ENCODE measurements at places on chromosomes 6 and 20. TPM values are rescaled to one million over a fixed set of nuclear protein-coding genes. Genes with fewer than 3 reads are reported as not detected.

- no peak for DNase-seq
These were observed 140.1 kb upstream of the SNX9 start for GRCh38 chr6:157682856-157683481.

Gene ANKEF1
- 8.7 TPM for polyA plus RNA-seq

Gene CAP2
- polyA plus RNA-seq, result 12.6 TPM

DNA sequence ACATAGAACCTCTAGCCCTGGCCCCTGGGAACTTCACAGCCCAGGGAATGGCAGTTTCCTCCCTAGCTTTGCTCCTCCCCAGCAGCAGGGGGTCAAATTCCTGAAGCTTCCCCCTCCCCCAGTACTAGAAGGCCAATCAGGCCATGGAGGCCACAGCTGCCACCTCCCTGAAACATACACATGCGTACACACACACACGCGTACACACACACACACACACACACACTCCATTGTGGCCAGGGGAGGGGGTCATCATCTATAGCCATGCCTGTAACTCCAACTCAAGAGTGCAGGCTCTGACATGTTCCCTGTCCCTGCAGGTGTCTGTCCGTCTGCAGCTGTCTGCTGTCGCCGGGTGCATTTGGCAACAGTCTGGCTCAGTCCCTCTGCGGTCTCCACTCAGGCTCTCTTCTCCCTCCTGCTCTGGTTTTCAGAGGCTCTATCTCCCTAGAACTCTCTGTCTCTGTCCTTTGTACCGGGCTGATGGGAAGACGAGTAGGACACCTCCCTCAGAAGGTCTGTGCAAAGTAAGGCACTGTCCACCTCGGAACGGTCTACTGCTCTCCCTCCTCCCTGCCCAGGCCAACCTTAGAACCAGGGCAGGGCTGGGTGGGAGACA is 1.4 kb downstream of the LRFN2 start:
- no peak for DNase-seq

- DNase-seq, result no peak
These were observed 112.8 kb downstream of the LAMP5 start for GRCh38 chr20:9627219-9627618.

Gene GPR63
- polyA plus RNA-seq, result 2.6 TPM

DNA sequence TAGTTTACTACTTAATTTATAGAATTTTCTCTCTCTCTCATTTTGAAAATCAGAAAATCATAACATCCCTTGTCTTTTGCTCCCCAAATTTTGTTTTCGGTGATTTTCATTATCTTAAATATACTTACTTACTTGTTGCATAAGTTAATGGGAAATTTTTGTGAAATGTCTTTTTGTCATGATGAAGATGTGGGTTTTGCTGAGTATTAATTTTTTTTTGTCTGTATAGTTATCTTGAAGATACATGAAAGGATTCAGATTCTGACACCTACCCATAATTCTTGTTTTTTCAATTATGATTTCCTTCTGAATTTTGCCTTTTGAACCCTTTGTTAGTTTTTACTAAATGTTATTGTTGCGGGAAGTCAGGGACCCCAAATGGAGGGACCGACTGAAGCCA is 817.9 kb downstream of the EYS start:
- DNase-seq, result no peak

- no peak for DNase-seq
These were observed 4.7 kb upstream of the LY86 start for GRCh38 chr6:6583836-6584235.

DNA sequence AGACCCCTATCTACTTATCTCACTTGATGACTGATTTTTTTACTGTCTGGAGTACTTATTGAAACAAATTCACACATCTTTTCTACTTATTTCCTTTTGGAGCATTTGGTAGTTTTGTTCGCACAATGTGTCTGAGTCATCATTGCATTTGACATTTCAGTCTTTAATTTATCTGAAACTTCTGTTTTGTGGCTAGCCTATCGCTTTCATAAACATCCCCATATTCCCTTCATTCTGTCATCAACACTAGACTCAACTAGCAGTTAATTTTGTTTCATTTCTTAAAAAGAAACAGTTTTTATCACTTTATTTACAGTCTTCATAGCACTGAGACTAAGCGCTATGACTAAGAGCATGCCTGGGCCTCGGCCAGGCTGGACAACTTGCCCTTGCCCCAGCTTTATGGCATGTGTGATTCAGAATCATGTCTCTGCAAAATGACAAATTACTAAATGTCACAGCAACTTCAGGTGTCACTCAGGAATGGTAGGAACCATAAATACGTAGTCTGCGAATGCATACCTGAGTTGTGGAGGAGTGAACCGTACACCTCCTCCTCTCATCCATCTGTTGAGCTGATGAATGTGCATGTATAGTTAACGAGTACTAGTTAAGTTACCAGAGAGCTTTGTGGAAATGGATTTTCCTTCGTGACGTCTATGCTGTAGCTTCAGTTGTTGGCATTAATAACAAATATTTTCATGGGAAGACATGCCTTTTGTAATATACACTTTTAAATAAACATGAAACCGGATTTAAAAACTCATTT is 16.2 kb downstream of the L3MBTL3 start:
- DNase-seq, result no peak

Gene ATP9A
- 57.7 TPM for polyA plus RNA-seq

Measured in right renal pelvis (tissue), 4 donors.